Activated CD4-positive, alpha-beta T cell treated with anti-CD3 and anti-CD28 coated beads, Interleukin-2, amount 50 U/mL, for 48 hours (primary cell): ENCODE measurements at places on chromosomes 7 and 10.

DNA sequence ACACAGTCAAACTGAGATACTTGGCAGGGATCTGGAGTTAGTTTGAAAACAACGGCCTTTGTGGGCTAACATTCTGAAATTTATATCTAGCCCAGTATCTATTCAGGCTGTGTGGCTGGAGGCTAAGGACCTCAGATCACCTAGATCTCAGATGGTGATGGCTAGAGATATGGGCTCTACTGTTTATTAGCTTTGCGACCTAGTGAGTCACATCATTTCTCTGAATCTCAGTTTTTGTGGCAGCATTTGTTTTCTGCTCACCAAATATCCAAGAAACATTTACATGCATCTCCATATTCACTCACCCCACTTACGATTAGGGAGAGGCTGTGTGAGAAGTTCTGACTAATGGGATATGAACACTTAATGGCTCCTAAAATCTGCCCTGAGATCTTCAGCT, 503.9 kb downstream of the KIF20B start:
- DNase-seq: no peak

DNA sequence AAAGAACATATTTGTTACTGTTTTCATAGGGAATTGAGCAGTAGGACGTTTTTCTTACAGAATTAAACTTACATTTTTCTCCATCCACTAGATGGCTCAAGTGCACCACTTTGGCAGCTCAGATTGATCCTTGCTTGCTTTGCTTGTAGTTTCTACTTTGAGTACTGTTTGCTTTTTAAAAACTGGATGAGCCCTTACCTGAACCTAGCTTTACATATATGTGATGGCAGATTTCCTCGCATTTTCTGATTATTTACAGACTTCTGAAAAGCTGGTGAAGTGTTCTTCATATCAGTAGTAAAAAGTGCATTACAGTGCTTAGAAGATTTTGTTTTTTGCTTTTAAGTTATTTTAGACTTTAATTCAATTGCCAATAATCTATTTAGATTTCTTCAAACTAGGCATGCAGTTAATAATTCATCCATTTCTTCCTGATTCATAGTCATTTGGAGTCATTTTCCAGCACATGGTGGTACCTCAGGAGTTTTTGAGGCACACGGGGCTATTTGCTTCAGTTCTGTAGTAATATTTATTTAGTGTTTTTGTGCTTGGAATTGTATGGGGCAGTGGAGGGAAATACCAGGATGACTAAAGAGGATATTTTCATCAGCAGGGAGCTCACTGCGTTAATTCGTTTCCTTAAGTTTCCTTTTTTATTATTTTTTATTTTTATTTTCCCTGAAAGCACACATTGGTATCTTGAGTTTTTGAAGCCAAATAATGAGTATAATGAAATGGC, 57.3 kb downstream of the MAPK8 start:
- DNase-seq: peak; percentile 24

- DNase-seq: no peak
These were observed 50.1 kb upstream of the SRPK2 start for GRCh38 chr7:105438847-105439173.

DNA sequence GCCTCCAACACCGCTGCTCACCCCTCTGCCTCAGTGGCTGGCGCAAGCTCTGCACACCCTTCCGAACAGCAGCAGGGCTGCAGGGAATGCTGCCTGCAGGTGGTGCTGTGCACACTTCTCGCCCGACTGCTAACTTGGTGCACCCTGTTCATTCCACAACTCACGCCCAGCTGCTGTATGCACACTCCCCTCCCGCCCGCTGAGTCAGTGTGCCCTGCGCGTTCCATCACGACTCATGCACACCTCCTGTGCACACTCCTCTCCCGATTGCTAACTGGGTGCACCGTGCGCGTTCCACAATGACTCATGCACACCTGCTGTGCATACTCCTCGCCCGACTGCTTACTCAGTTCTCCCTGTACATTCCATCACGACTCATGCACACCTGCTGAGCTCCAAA, 21.5 kb downstream of the ADARB2 start:
- DNase-seq: peak; percentile 34

DNA sequence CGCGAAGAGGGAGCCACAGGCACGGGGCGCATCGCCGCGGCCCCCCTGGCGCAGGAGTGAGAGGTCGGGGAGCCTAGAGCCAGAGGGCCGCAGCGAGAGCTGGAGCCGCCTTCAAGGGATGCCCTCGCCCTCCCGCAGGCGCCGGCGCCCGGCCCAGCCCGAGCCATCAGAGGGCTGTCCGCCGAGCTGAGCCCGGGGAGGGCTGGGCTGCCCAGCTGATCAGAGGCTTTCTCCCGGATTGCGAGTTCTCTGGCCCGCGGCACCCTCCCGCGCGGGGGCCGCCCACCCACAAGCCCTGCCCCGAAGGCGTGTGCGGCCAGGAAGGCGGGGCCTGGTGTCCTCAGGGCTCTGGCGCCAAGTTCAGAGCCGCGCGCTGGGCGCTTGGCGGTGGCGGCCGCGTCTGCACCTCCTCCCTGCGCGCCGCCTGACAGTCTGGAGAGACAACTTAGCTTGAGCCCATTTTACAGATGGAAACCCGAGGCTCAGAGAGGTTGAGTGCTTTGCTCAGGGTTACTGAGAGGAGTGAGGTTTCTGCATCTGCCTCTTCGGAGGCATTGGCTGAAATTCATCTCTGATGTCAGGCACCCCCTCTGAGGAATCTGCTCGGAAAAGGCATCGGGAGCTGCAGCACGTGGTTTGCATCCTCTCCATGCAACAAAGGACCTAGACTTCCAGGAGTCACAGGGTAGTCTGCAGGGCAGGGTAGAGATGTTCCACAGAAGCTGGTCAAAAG, 3.8 kb upstream of the ANTXRL start:
- DNase-seq: peak; percentile 74

- DNase-seq: no peak
These were observed 575 bp downstream of the PLPP4 start for GRCh38 chr10:120457431-120458172.

GRCh38 chr7:48458701-48459524, 287.7 kb downstream of the ABCA13 start:
- no peak for DNase-seq

- DNase-seq: no peak
These were observed 48.1 kb upstream of the TES start for GRCh38 chr7:116162254-116162653.

DNA sequence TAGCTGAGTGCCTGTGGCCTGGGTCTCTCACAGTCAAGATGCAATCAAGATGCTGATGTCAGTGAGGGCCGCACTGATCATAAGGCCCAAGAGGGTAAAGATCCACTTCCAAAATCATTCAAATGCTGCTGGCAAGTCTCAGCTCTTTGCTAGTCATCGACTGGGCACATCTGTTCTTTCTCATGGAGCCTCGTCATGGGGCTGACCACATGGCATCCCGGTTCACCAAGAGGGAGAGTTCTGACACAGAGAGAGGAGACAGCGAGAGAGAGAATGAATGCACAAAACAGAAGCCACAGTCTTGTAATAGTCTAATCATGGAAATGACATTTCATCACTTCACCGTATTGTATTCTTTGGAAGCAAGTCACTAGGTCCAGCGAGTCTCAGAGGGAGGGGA, 1067.5 kb upstream of the C7orf33 start:
- no peak for DNase-seq

DNA sequence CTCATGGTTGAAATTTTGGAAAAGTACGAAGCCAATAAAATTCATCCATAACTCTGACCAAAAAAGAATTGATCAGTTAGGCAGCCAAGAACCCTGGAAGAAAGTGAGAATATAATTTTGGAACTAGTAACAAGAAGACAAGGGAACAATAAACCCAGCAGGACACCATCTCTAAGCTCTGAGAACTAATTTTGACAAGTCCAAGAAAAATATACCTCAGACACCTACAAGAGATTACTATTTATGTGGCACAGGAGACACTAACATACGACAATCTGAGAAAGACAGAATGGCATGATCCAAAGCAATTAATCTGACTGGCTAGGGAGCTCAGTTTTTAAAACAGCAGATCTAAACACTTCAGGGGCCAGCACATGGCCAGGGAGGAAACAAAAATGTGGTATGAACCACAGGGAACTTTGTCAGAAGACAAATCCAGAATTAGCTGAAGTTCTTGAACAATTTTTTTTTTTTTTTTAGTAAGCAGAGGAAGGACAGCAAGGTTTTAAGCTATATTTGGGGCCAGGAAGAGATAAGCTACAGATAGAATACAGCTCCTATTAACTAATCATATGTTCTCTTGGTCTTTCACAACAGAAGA, 38.9 kb downstream of the PARD3 start:
- DNase-seq: no peak

GRCh38 chr10:117818721-117819120, 228.0 kb downstream of the RAB11FIP2 start:
- no peak for DNase-seq

DNA sequence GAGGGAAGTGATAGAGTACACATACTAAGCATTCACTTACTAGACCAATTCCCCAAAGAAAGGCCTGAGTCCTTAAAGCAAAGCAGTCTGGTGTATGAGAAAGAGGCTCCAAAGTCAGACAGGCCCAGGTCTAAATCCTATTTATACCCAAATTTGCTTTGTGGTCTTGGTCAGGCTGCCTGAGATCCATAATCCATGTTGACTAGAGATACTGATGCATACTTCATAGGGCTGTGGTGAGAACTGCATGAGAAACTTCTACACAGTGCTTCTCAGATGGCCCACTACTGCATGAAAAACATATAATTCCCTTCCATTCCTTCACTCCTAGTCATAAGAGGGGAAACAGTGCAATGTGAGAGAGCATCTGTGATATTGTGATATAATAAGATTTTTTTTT, 81.6 kb upstream of the SP4 start:
- DNase-seq: no peak

- no peak for DNase-seq
These were observed 51.2 kb downstream of the NPTX2 start for GRCh38 chr7:98668255-98668654.

DNA sequence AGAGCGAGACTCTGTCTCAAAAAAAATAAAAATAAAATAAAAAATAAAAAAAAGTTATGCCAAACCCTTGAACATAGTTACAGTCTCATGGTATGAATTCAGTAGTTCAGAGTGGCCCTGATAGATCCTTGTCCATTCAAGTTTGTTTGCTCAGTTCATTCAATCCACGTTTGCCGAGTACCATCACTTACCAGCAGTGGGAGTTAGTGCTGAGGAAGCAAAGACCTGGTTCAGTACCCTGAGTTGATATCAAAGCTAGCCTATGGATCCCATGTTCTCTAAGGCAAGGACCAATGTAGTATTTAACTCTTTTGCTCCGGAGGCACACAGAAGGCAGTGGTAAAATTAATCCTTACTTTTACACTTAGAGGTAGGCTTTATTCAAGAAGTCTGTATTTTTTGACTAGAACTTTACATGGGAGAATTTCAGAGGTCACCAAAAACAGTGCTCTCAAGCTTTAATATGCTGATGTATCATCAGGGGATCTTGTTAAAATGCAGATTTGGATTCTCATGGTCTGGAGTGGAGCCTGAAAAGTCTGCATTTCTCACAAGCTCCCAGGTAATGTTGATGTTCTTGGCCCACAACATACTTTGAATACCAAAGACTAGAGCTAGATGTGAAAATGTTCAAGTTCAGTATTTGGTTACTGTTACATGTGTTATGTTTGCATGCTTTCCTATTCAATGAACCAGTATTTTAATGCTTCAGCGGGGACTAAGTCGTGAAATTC, 38.1 kb upstream of the HBP1 start:
- DNase-seq: no peak

DNA sequence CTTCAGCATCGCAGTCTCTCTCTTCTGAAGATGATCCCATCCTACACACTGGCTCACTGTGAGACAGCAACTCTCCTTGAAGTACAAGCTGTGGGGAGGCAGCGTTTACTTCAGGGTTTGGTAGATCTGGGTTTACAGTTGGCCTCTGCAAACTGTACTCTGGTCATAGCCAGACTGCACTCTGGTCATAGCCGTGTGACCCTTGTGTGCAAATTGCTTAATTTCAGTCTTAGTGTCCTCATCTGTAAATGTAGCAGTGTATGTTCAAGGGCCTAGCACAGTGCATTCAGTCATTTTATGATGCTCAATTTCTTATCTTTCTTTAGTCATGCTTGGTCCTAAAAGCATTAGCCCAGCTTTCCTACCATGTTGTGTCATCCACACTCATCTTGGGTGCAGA, 188.2 kb downstream of the LRMDA start:
- no peak for DNase-seq

DNA sequence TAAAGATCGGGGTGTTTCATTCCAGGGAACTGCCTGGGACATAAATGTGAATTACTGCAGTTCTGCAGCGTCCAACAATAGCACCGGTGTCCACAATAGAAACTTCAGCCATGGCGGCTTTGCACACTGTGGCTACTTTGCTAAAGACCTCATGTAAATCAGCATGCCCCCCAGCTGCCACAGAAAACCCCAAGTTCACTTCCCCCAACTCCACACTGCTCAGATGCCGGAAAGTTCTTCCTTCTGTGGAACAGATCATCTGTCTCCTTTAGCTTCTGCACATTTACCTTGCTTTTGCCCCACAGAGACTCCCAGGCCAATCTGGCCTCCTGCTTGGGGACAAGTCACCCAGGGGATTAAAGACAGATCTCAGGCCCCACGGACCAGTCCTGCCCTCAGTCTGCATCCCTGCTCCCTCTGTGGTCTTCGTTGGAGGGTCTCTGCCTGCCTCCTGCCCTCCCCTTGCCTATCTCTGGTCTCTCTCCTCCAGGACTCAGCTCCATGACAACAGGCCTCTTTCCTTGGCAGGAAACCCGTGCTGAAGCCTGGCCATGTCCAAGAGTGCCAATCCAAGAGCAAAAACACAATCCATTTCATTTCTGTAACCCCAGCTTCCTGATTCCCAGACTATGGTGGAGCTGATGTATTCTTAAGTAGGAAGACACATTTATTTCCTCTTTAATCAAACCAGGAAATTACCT, 403.2 kb downstream of the RPS24 start:
- no peak for DNase-seq

DNA sequence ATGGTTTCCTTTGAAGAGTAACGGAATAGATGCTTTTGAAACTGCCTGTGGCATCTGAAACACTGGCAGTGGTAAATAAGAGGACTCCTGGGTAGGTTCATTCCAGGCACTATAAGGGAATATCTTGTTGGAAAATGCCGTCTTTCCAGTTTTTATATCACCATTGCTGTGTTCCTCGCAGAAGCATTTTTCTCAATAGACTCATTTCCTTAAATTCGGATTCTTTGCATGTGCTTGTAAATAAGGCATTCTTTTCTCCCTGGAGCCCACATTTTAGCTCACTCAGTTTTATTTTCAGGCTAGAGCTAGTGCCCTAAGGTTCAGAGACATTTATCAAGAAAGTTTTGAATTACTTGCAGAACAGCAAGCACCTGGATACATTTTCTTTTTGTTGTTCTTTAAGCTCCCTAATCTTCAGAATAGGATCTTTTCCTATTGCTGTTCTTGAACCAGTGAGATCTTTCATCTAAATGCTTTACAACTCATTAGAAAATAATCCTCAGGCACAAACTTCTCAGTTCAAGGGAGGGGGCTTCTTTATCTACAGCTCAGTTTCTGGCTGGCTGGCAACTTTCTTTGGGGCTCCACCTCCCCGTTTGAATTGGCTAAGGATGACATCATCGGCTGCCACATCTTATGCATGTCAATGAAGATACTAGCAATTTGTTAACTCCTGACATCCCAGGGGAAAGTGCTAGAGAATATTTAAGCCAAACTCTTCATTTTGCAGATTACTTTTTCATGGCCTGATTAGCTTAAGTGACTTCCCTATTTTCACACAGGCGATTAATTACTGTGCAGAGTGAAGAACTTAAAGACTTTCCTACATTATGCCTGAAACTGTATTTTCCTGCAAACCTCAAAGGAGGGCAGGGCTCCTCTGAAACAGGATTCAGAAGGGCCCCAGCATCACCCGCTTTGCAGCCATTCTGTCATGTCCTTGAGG, 133.7 kb upstream of the RSU1 start:
- DNase-seq: no peak
